ENCODE measurements at places on chromosomes 4 and X.

DNA sequence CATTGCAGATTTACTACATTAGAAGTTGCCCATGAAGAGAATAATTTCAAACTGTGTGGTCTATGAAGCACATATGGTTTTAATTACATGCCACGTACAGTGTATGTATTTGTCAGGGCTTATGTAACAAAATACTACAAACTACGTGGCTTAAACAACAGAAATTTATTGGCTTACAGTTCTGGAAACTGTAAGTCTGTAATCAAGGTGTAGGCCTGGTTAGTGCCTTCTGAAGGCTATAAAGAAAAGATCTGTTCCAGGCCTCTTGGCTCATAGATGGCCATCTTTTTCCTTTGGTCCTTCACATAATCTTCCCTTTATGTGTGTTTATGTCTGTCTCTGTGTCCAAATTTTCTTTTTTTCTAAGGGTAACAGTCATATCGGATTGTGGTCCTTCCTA is 1160.2 kb downstream of the FAM133A start:
- DNase-seq: no peak

GRCh38 chr4:121252224-121252806 is 88.2 kb upstream of the TNIP3 start:
- DNase-seq: peak; percentile 48

DNA sequence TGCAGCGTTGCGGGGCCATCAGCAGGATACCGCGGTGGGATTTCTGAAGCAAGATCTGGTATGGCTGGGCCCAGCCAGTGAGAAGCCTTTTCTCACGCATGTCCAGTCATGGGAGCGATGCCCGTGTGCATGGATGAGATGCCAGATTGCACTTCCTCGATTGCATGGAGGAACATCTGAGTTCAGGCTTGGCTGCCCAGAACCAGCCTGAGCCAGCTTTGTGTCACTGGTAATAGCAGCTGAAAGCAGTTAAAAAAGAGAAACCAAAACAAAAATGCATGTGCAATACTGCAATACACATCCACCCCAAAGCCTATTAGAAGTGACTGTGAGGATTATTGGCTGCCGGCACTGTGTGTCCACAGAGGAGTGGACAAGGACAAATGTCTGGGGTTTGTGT is 59.3 kb downstream of the PSAPL1 start:
- DNase-seq: no peak

DNA sequence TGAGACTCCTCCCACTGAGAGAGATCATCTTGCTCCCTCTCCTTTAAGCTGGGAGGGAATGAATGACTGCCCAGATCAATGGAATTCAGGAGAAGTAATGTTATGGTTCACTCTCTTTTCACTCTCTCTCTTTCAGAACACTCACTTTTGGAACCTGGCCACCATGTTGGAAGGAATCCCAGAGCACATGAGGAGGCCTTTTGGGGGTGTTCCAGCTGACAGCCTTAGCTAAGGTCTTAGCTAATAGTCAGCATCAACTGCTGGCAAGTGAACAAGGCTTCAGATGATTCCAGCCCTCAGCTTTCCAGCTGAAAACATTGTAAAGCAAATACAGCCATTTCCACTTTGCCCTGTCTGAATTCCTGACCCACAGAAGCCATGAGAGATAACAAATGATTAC is 124.0 kb upstream of the CLNK start:
- DNase-seq: no peak

DNA sequence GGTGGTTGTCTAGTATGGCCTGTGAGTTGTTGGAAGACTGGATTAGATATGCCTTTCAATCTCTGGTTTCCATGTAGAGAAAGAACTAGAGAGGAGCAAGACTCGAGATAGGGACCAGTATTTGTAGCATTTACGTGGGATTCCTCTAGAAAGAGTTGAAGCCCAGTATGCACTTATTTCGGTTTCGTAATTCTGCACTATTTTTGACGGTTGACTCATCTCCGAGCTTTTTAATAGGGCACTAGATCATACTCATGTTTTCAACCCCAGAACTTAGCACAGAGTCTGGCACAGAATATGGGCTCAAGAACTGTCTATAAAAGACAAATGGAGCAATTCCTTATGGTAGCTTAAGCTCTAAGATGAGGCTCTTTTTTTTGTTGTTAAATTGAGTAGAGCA is 15.7 kb downstream of the HELT start:
- no peak for DNase-seq

- no peak for DNase-seq
These were observed 270.6 kb upstream of the SLC7A11 start for GRCh38 chr4:138512756-138513155.

DNA sequence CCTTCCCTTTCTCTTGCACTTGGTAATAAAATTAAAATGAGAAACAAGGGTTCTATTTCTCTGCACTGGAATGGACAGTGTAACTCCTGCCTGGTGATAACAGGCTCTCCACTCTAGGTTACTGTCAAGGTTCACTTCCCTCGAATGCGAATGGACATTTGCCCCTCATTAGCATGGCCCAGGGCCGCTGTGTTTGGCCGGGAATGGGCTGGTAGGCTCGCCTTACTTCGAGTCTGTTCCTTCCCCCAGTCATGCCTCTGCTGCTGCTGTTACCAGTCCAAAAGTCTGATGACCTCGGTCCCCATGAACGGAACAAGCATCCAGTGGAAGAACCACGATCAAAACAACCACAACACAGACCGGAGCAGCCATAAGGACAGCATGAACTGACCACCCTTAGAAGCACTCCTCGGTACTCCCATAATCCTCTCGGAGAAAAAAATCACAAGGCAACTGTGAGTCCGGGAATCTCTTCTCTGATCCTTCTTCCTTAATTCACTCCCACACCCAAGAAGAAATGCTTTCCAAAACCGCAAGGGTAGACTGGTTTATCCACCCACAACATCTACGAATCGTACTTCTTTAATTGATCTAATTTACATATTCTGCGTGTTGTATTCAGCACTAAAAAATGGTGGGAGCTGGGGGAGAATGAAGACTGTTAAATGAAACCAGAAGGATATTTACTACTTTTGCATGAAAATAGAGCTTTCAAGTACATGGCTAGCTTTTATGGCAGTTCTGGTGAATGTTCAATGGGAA is 61.5 kb downstream of the EDNRA start:
- no peak for DNase-seq

GRCh38 chr4:10083861-10084641 is 32.5 kb downstream of the WDR1 start:
- no peak for DNase-seq

GRCh38 chr4:177726111-177726510 is 283.9 kb upstream of the AGA start:
- no peak for DNase-seq

GRCh38 chrX:139642241-139642927 is 65.6 kb downstream of the MCF2 start:
- DNase-seq: no peak

DNA sequence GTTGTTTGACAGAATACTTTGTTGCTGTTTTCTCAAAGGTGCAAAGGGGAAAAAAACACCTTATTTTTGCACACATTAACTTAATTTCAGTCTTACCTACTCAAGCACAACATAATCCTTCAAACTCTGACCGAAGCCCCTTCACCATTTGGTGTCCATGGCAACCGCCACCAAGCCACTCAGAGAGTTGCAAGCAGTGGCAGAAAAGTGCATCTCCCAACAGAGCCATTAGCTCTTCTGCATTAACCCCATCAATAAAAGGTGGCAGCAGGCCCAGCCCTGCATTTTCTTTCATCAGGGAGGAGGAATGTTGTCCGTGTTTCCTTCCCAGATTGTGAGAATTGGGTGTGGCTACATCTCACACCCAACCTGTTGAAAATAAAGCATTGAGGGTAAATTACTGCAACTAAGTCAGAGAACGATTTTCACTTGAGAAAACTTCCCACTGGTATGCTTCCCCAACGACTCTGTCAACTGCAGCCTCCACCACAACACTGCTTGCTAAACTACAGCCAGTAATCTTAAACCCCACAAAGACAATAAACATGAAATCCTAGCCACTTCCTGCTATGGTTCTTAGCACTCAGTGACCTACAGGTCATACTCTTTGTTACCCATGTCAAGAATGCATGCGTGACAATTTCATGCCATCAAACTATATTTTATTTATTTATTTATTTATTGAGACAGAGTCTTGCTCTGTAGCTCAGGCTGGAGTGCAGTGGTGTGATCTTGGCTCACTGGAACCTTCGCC is 154.0 kb downstream of the GRIA3 start:
- no peak for DNase-seq

- no peak for DNase-seq
These were observed 27.8 kb upstream of the FTHL17 start for GRCh38 chrX:31099536-31100090.

- no peak for DNase-seq
These were observed 222.7 kb downstream of the SHOX start for GRCh38 chrX:853304-853703.

DNA sequence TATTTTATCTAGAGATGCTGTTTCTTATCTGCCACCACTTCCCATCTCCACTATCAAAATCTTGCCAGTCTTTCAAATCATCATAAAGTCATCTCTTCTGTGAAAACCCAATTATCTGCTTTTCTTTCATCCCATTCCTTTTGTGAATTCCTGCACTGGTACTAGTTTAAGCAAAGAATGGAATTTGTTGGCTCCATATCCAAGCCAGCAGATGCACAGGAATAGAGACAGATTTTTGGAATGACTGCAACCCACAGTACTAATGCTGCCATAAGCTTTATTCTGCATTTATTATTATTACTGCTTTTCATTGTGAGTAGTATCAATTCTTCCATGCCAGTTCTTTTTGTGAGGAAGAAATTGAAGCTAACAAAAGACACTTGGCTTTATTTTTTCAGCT is 616.7 kb downstream of the RAPGEF2 start:
- DNase-seq: no peak

DNA sequence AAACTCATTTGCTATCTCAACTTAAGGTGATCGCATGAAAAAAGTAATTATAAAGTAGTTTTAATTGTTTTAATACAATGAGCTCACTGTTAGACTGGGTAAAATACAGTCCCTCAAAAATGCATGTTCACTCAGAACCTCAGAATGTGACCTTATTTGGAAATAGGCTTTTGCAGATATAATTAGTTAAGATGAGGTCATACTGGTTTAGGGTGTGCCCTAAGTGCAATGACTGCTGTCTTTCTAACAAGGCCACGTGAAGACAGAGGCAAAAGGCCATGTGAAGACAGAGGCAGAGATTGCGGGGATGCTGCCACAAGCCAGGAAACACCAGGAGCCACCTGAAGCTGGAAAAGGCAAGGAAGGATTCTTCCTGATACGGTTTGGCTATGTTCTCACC is 262.1 kb downstream of the NKX6-1 start:
- DNase-seq: no peak

GRCh38 chrX:23118890-23119527 is 119.2 kb downstream of the DDX53 start:
- DNase-seq: no peak

GRCh38 chr4:79923281-79923680 is 149.7 kb downstream of the ANTXR2 start:
- DNase-seq: no peak

GRCh38 chrX:48957477-48957826 is at the start of gene OTUD5:
OTUD5 (minus strand) TSS chrX:48957607; CDS start chrX:48957570, 37 bp downstream.
- DNase-seq: no peak

DNA sequence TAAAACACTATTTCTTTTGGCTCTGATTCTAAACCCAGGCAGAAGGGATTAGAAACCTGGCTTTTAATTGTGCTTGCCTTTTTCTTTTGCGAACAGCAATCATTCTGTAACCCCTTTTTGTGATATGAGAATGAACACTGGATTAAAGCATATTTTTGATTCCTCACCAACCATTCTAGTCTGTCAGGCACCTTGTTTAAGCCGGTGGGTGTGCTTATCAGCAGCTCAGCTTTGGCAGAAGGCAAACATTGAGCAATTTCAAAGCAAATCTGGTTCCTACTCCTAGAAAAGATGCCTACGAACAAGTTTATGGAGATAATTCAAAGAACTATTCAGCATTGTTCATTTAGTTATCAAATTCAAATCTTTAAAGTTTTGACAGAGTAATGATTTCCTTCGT is 265.1 kb upstream of the FAM241A start:
- DNase-seq: no peak

GRCh38 chrX:155169881-155170280 is 46.4 kb upstream of the VBP1 start:
- DNase-seq: no peak

- DNase-seq: no peak
These were observed 60.2 kb upstream of the PNPLA4 start for GRCh38 chrX:7987160-7988012.

DNA sequence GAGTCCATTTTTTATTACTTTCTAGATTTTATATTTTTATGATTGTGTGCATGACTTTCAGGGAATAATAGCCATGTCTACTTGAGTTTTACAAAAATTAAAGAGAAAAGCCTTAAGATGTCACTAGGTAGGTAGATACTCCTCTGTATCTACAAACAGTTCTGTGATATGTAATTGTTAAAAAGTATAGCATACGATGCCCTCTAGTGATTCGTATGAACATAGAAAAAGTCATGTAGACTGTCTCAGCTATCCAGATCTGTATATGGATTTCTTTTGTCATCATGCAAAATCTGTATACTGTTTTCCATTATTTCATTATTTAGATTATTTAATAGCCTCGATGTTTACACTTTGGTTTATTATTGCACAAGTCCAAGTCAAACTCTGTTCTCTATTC is 856.6 kb downstream of the CENPC start:
- DNase-seq: no peak

GRCh38 chrX:115266300-115266699 is 23.2 kb upstream of the LUZP4 start:
- DNase-seq: no peak

- DNase-seq: no peak
These were observed 72.1 kb upstream of the PRKG2 start for GRCh38 chr4:81287101-81287500.

GRCh38 chrX:40154250-40154852 is 56.6 kb upstream of the BCOR start:
- DNase-seq: no peak
